ENCODE measurements at places on chromosomes 5 and 9.

DNA sequence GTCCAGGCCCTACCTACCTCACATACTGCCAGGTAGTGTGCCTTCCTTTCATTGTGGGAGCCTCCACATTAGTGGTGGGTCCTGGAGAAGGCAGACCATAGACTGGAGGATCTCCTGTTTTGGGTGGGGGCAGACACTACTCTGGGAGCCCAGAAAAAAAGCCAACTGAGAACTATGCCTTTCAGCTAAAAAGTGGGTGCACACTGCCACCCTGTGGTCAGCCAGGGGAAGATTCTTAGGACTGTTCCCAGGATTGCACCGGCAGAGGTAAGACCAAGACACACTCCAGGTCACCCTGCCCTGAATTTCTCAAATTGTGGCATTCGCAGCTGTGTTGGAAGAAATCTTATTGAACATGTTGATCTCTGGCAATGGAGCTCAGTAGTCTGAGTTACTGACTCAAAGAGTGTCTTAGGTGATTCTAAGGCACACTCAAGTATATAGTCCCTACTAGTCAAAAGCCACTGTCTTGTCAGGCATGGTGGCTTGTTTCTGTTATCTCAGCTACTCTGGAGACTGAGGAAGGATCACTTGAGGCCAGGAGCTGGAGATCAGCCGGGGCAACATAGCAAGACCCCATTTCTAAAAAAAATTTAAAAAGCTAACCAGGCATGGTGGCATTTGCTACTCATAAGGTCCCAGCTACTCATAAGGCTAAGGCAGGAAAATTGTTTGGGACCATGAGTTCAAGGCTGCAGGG, 3.6 kb downstream of the SIGMAR1 start:
- DNase-seq: peak; percentile 64

DNA sequence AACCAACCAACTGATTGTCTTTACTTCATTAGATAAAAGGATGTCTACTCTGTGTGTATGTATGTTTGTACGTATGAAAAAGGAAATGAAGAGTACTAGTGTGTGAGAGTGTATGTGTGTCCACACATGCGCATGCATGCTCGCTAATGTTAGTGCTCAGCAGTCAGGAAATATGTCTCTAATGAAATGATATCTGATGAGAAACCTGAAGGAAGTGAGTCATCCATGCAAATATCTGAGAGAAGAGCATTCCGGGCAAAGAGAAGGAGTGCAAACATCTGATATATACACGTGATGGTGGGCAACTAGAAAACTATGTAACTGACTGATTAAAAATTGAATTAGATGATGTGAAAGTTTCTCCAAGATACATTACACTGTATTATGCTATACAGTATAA, 29.6 kb upstream of the UGCG start:
- DNase-seq: peak; percentile 69

DNA sequence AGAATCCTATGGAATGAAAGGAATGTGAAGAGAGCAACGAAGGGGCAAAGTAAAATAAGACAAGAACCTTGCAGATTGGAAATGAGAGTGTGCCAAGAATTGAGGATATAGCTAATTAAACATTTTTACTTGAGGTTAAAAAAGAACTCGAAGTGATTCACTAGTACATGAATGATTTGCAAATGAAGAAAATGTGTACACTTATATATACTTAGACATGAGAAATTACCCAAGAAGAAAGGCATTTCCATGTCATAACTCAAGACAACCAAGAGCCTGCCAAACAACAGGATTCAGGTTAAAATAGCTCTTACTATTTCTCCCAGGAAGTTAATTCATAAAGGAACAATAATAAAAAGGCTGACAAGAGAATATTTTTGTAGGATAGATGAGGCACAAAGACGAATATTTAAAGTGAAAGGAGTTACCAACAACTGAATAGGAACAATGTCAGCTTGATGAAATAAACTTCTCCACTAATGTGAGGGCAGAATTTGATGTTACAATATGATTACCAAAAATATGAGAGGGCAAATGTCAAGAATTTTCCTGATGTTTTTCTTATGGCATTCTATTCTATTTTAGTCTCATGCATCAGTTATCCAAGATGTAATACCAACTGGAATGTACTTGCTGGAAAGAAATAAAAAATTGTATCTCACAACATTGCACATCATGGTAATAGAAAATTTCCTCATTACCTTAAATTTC, 18.9 kb upstream of the NPR3 start:
- DNase-seq: peak; percentile 25

DNA sequence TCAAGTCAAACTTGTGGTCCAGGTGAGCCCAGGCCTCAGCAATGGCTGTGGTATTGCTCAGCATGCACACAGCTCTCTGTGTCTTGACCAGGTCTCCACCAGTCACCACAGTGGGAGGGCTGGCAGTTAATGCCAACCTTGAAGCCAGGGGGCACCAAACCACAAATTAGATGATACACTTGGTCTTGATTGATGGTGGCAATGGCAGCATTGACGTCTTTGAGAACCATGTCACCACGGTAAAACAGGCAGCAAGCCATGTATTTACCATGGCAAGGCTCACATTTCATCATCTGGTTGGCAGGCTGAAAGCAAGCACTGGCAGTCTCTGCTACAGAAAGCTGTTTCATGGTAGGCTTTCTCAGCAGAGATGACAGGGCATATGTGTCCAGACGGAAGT, 40.0 kb downstream of the NIM1K start:
- DNase-seq: no peak
